Placental pericyte (primary cell): ENCODE measurements at places on chromosomes 2 and 18. TPM values are rescaled to one million over a fixed set of nuclear protein-coding genes. Genes with fewer than 3 reads are reported as not detected.

NCK2 gene
- total RNA-seq: 25.2 and 41.1 TPM in 2 replicates

AMER3 gene
- total RNA-seq: not detected in 2 replicates

LYPD6B gene
- total RNA-seq: 5.4 and 12.5 TPM in 2 replicates

FBXO15 gene
- total RNA-seq: 0.66 and 1.3 TPM in 2 replicates

SERPINB4 gene
- total RNA-seq: 0.14 TPM in 1 of 2 replicates, not detected in the other

EFR3B gene
- 0.44 and 0.57 TPM in 2 replicates for total RNA-seq

HAAO gene
- total RNA-seq: 0.14 and 0.66 TPM in 2 replicates

LDLRAD4 gene
- 0.14 and 0.88 TPM in 2 replicates for total RNA-seq
